Cerebellum (tissue), 4 donors: ENCODE measurements at places on chromosomes 5 and 9. TPM values are rescaled to one million over a fixed set of nuclear protein-coding genes. Genes with fewer than 3 reads are reported as not detected.
A peak's percentile ranks its signal among the peaks of the same experiment; 100 is the strongest.

DNA sequence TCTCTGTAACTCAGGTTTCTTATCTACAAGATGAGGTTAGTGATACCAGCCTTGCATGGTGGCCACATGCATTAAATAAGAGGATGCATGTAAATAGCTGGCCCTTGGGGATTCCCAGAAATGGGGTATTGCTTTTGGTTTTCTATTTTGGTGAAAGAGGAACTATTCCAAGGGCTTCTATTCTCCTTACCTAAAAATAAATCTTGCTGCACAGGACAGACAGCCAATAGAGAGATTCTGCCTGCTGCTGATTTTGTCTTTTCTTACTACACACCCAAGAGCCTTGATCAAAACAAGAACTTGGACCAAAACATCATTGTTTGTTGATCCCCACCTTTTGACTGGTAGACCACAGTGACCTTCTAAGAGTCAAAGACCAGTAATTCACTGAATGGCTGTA is 161.8 kb downstream of the PJA2 start:
- DNase-seq, result no peak

DNA sequence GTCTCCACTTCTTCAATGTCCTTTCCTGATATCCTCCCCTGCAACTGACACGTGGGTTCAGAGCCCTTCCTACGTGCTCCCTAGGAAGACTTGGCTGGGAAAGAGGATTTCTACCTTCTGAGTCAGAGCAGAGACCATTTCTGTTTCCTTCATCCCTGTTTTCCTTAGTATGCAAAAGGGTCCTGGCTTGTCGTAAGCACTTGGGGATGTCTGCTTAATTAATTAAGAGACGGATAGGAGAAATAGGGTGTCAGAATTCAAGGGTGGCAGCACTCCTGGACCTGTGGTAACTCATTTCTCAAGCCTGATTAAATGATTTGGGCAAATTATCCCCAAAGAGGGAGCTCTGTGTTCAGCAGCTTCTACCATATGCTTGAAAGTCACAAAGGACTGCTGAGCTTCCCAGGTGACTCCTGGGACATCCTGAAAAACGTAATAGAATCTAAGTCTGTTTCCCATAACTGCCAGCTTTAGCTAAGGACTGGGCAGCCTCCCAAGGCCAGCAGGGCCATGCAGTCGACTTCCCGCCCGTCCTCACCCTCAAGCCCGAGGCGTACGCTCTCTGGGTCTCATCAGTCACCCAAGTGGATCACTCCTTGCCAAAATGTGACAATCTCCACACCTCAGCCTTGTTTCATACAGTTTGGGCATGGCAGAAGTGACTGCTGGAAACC is 20.5 kb downstream of the ABCA1 start:
- peak; percentile 23 for DNase-seq

GRCh38 chr5:64835266-64835665 is 66.5 kb downstream of the CWC27 start:
- DNase-seq, result no peak

GRCh38 chr5:100647461-100648230 is 112.5 kb downstream of the FAM174A start:
- DNase-seq, result no peak

Gene TEK
- 10.2 TPM for total RNA-seq
